Right renal cortex interstitium (tissue), 3 donors: ENCODE measurements at places on chromosomes 2 and 18. TPM values are rescaled to one million over a fixed set of nuclear protein-coding genes. Genes with fewer than 3 reads are reported as not detected.

GRCh38 chr2:60439219-60439974 is 114.1 kb downstream of the BCL11A start:
- DNase-seq = no peak

ATOH8 gene
- 11.2 TPM for polyA plus RNA-seq

TUBA4B gene
- polyA plus RNA-seq = 1.3 TPM

DNA sequence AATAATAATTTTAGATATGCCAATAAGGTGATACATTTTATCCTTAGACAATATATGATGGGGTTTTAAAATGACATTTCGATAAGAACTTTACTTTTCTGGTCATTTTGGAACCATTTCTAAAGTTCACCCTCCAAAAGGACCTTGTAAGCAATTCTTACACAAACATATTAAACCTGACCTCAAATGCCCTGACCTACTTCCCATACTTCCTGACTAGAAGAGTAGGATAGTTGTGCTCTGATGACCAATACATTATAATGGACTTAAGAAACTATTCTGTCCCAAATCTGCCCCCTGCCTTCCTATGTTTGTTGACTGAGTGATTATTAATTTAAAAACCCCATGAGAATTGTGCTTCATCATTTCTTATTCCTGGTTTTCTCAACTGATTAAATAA is 24.6 kb downstream of the GCA start:
- no peak for DNase-seq

- DNase-seq = no peak
Measured at GRCh38 chr2:88615822-88616221, 11.4 kb downstream of the EIF2AK3 start.

EGR4 gene
- not detected for polyA plus RNA-seq

DNA sequence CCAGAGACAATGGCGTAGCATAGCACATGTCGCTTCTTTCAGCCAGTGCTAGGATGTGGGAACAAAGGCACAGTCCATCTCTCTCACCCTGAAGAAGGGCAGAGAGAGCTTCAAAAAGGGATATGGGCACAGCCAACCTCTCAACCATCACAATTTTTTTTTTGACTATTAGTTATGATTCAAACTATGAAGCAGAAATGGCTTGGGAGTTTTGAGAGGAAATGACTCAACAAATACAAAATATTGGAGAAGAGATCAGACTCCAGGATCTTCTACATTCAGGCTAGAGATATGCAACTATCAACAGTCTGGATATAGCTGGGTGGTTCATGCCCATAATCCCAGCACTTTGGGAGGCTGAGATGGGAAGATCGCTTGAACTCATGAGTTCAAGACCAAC is 109.1 kb downstream of the MCFD2 start:
- DNase-seq = no peak

DNA sequence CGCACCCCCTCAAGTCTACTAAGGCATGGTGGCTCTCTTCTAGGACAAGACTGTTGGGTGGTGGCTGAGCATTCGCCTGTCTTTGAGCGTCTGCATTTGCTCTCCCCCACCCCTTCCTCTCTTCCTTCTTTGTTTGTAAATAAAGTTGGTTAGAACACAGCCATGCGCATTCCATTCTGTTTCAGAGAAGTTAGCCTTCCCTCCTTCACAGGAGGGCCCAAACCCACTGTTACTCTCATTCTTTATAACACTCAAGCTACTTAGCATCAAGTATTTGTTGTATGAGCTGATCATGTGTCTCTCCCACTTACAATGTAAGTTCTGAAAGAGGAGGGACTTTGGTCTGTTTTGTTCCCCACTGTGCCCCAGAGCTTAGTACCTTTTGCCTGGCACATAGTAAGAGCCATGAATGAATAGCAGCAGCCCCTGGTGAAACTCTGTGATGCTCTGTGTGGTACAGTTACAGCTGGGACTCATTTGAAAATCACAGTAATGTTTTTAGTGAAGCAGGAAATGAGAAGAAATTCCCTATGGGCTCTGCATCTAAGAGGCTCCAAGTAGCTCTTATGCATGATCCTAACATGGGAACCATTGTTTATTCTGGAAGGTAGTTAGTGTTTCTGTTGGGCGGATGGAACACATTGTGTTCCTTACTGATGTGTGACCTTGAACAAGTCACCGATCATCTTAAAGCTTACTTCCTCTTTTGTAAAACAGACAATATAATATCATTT is 7.7 kb downstream of the MGAT5 start:
- no peak for DNase-seq

DNA sequence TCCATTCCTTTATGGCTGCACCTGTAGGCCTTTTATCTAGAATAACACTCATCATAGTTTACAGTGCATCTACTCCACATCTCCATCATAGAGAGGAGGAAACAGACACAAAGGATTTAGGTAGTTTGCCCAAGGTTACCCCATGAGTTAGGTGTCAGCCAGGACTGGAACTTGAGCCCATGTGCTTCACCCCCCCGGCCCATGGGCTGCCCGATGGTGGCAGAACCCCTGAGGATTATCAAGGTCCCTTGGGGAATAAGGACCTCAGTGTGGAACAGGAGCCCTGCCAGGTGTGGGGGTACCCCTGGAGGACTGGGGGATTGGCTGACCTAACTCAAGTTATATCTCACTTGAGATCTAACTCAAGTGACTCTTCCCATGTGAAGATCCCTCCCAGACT is 146.3 kb upstream of the OTX1 start:
- no peak for DNase-seq

PLEKHH2 gene
- polyA plus RNA-seq = 18.9 TPM

DNA sequence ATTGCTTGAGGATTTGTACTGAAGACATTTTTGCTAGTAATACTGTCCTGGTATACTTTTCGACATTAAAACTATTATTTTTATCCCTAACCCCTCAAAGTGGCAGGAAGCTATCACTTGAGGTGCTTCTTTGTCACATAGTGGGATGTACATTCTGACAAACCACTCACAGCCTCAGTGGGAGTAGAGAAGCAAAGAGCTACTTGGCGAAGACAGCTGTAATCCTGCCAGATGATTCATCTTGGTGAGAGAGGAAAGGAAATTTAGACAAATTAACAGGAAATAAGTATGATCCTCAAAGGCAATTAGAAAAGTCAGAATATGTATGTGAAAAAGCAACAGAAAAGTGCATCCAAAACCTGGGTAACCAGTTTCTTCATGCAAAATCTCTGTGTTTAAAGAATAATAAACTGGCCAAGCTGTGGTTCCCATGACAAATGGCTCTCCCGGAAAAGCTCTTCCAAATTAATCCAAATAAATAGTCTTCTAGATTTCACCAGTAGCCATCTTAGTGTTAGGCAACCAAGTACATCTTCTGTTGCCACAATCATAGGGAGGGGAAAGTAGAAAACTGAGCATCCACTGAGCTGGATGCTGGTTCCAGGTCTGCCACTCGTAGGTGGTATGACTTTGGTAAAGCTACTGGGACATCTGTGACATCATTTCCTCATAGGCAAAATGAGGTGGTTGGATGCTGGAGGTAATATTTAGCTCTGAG is 308.0 kb upstream of the LYPD1 start:
- DNase-seq = no peak

GRCh38 chr2:114550364-114550763 is 107.9 kb downstream of the DPP10 start:
- DNase-seq = no peak

DNA sequence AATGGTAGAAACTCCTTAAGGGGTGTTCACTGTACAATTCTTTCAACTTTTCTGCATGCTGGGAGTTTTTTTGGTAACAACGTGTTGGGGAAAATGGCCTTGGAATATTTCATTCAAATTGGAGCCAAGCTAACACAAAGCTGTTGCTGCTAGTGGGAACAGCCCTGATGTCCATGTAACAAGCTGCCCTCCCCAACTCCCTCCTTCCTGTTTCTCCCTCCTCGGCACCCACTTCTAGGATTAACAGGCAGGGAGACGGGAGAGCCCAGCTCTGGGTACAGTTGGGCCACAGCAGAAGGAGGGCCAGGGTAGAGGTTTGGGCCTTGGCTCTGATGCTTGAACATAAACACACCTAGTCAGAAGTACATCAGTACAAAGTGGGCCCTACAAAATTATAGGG is 9.4 kb upstream of the MOCOS start:
- DNase-seq = no peak

DNA sequence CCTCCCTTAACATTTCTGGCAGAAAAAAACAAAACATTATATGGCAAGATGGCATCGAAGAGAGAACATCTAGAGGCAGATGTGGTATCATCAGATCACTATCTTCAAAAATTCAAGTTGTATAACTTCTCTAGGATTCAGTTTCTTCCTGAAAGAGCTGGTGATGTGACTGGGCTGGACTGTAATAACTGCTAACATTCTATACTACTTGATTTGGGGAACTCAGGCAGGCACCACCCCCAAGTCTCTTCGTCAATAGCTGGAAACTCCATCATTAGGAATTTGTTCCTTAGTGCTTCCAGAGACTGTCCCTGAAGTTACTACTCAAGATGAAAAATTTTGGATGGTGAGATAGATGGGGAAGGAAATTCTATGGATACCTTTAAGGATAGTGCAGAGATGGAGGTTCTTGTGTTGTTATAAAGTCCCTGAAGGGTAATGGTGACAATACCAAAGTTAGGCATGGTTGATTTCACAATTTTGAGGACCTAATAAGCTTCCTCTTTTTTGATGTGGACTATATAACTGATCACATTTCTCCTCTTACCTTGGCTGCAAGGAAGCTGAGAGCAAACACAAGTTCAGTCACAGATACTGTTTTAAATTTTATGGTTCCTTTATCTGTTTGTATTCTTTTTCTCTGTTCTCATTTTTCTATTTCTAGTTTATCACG is 59.1 kb upstream of the PGAP1 start:
- no peak for DNase-seq

PLGLB2 gene
- polyA plus RNA-seq = 3.6 TPM

DNA sequence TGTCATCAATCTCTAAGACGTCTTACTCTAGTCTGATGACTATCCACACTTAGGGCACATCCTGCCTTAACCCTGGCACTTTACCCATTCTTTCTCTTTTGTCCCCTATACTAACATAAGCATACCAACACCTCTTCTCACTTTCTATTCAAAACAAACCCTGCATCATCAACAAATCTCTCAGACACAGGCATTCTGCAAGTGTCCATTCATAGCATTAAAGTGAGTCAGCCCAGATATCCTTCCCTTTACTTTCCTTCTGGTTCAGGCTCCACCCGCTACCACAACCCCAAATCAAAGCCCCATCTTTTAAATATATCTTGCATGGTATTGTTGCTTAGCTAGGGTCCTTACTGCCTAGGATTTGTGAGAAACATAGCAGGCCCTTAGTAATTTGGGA is 3.8 kb downstream of the GRB14 start:
- no peak for DNase-seq

- no peak for DNase-seq
Measured at GRCh38 chr2:211070547-211070946, 514.1 kb downstream of the CPS1 start.

DNA sequence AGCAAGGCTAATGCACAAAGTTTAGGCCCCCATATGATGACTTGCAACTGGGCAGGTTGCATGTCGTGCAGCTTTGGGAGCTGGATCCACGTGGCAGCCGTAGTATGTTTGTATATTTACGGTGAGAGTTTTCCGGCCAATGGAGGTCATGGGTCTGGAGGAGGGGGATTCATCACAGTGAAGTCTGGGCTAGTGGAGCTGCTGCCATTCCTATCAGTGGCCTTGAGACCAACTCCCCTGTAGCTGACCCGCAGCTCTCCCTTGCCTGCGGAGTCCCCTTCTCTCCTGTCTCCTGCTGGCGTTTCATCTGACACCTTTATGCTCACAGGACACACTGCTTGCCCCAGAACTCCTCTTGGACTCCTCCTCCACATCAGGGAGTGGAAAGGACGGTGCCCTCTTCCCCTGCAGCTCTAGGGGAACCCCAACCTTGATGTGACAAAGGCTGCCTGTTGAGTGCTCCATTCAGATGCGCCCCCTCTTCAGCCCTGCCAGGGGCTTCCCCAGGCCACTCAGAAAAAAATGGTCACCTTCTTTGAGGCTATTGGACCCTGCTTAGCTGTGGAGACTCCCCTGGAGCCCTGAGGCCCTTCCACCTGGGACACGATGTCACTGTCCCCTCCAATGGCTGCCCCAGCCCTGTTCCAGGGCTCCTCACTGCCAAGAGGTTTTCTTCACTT is 121.7 kb downstream of the PXDN start:
- DNase-seq = no peak

DNA sequence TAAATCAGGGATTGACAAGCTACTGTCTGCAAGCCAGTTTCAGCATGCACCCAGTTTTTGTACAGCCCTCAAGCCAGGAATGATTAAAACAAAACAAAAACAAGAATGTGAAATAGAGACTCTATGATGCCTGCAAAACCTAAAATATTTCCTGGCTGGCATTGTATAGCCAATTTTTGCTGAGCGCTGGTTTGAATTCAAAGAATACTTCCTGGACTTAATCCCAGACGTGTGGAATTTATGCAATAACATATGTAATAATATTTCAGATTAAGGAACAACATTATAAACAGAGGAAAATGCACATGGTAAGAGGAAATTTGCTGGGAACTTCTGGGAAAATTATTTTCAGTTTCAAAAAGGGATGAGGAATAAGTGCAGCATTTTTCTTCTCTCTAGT is 148.1 kb upstream of the RPRM start:
- no peak for DNase-seq

DNA sequence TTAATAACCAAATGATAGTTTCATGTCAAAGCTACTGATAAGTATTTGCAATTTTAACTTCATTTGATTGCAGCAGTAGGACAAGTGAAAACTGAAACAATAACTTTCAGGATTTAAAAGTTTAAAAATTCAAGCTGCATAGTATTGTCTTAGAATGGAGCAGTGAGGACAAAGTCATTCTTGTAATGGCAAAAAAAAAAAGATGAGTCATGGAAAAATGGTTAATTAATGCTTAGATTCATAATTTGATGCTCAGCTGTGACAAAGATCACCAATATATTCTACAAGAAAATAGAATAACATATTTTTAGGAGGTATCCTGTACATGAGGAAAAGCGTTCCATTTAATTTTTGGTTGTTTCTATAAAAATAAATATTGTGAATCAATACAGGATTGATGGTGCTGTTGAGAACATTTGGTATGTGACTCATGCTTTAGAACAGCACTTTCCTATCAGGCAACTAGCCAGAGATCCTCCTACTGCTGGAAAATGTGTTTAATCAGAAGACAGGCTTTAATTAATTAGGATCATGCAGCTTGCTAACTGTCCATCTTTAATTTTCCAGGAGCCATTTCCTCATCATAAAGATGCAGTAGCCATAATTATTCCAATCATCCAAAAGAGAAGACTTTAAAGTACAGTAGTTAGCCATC is 239.0 kb upstream of the MMADHC start:
- DNase-seq = no peak

GRCh38 chr2:172972005-172972619 is 103.5 kb upstream of the MAP3K20 start:
- DNase-seq = no peak

- DNase-seq = no peak
Measured at GRCh38 chr2:220246386-220246785, 619.0 kb downstream of the SLC4A3 start.

UGT1A1 gene
- 0.13 TPM for polyA plus RNA-seq

- no peak for DNase-seq
Measured at GRCh38 chr2:146633159-146633558, 1211.7 kb upstream of the ACVR2A start.

GRCh38 chr2:58708565-58708964 is 467.4 kb upstream of the FANCL start:
- DNase-seq = no peak

TRAF3IP1 gene
- 22.8 TPM for polyA plus RNA-seq
